Smooth muscle cell of the umbilical artery (primary cell): ENCODE measurements at places on chromosomes 4 and X. TPM values are rescaled to one million over a fixed set of nuclear protein-coding genes. Genes with fewer than 3 reads are reported as not detected.

RS1 gene
- total RNA-seq, result not detected in 2 replicates

STK32B gene
- total RNA-seq, result 0.59 and 1.6 TPM in 2 replicates

DOCK11 gene
- total RNA-seq, result 29.7 and 32.7 TPM in 2 replicates

FAM47A gene
- not detected in 2 replicates for total RNA-seq

PDE5A gene
- 6.6 and 25.5 TPM in 2 replicates for total RNA-seq

CHIC1 gene
- total RNA-seq, result 12.2 and 14.6 TPM in 2 replicates

ADH7 gene
- total RNA-seq, result not detected in 2 replicates

AMOT gene
- 5.0 and 8.2 TPM in 2 replicates for total RNA-seq

GPAT3 gene
- 2.7 and 8.5 TPM in 2 replicates for total RNA-seq

GSPT2 gene
- 4.8 and 8.4 TPM in 2 replicates for total RNA-seq

VSIG1 gene
- under 0.01 and 0.14 TPM in 2 replicates for total RNA-seq

PCDH7 gene
- total RNA-seq, result 36.0 and 64.1 TPM in 2 replicates

CXorf49 gene
- total RNA-seq, result not detected in 2 replicates

GPC4 gene
- total RNA-seq, result 5.9 and 6.2 TPM in 2 replicates

PDGFC gene
- total RNA-seq, result 70.7 and 140 TPM in 2 replicates

RBM41 gene
- 14.5 and 14.6 TPM in 2 replicates for total RNA-seq

GLRA2 gene
- total RNA-seq, result not detected in 2 replicates

SLC9B1 gene
- total RNA-seq, result 0.51 and 0.89 TPM in 2 replicates

XAGE1B gene
- total RNA-seq, result not detected in 2 replicates

ADH6 gene
- total RNA-seq, result not detected in 2 replicates

ASMT gene
- not detected in 2 replicates for total RNA-seq

MAGEA4 gene
- total RNA-seq, result not detected in 2 replicates

FRAS1 gene
- total RNA-seq, result 3.9 and 5.3 TPM in 2 replicates

ADH1C gene
- total RNA-seq, result not detected in 2 replicates

ARR3 gene
- not detected in 2 replicates for total RNA-seq

ODAPH gene
- under 0.01 and 0.18 TPM in 2 replicates for total RNA-seq

GLRB gene
- 15.0 and 17.8 TPM in 2 replicates for total RNA-seq

PCDH19 gene
- 0.69 and 1.2 TPM in 2 replicates for total RNA-seq

SPINK2 gene
- total RNA-seq, result not detected in 2 replicates

PABPC1L2B gene
- not detected in 2 replicates for total RNA-seq

ESX1 gene
- total RNA-seq, result not detected in 2 replicates

LAMTOR3 gene
- total RNA-seq, result 44.1 and 49.6 TPM in 2 replicates

SPANXN4 gene
- not detected in 2 replicates for total RNA-seq

LRCH2 gene
- total RNA-seq, result 13.4 and 19.7 TPM in 2 replicates

CLDN34 gene
- not detected in 2 replicates for total RNA-seq

JCHAIN gene
- 1.2 TPM in 1 of 2 replicates, not detected in the other for total RNA-seq

USP26 gene
- not detected in 2 replicates for total RNA-seq

GPRASP1 gene
- 3.7 and 5.0 TPM in 2 replicates for total RNA-seq

PLP1 gene
- not detected in 2 replicates for total RNA-seq

CPE gene
- 8.0 and 10.5 TPM in 2 replicates for total RNA-seq

GPR50 gene
- not detected in 2 replicates for total RNA-seq
